ENCODE measurements at places on chromosomes 16 and 17.

GRCh38 chr17:7582396-7583252 lies 1.0 kb upstream of the MPDU1 start:
- DNase-seq = peak; percentile 11

DNA sequence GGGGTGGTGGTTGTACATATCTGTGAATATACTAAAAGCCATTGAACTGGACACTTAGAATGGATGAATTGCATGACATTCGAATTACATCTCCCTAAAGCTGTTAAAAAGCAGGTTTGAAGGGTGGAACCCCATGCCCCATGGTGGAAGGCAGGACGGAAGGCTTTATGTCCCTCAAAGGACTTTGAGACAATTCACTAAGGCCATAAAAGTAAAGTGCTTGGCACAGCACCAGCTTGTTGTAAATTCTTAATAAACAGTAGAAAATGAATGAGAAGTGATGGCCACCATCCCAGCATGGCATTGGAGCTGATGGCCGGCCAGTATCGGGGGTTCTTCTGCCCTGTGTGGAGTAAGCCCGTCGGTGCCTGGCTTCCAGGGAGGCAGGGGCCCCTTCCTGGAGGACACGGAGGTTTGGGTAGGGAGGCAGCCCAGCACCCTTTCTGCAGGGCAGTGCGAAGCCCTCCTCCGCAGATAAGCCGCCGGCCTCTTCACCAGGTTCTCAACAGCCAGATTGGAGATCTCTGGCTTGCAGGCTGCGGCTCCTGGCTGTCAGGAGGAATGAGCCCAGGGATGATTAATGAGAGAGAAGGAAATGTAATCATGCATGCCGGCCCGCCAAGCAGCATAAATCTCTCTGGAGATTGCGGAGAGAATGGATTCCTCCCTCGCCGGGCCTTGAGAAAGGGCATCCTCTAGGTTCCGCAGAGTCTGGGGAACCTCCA lies 346.9 kb downstream of the FOXL1 start:
- no peak for DNase-seq

GRCh38 chr17:9668517-9668916 lies 23.2 kb downstream of the USP43 start:
- no peak for DNase-seq

GRCh38 chr16:14028202-14028601 lies 42.9 kb upstream of the MRTFB start:
- DNase-seq = no peak

DNA sequence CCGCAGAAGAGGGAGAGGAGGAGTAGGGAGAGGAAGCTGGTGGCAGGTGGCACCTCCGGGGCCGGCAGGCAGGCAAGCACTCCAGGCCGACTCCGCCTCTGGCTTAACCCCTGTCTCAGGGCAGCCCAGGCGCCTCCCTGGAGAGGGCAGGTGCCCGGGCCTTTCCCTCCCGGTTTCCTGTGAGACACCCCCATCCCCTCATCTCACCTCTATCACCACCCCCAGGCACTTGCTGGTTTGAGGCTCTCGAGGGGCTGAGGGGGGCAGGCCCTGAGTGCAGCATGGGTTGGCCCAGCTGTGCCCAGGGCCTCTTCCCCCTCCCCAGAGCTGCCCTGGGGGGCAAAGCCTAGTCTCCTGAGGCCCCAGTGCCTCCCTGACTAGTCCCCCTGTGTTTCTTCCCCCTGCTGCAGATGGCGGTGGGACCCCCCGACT lies 6.0 kb downstream of the DOC2A start:
- peak; percentile 83 for DNase-seq

DNA sequence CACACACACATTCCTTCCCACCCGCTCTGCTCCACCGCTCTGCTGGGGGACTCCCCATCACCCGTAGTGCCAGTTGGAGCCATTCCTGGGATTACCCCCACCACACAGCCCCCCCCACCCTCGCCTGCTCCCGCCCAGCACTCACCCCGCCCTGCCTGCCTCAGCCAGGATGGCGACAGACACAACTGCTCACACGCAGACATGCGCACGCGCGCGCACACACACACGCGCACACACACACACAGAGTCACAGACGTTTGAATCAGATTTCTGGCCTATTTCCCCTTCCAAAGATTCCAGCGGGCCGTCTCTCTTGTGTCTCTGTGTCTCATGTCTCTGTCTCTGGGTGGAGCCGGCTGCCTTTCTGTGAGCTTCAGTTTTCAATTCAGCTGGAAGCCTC lies 4.4 kb downstream of the CACNA1G start:
- DNase-seq = no peak

GRCh38 chr16:9327253-9327652 lies 235.8 kb downstream of the HAPSTR1 start:
- no peak for DNase-seq

DNA sequence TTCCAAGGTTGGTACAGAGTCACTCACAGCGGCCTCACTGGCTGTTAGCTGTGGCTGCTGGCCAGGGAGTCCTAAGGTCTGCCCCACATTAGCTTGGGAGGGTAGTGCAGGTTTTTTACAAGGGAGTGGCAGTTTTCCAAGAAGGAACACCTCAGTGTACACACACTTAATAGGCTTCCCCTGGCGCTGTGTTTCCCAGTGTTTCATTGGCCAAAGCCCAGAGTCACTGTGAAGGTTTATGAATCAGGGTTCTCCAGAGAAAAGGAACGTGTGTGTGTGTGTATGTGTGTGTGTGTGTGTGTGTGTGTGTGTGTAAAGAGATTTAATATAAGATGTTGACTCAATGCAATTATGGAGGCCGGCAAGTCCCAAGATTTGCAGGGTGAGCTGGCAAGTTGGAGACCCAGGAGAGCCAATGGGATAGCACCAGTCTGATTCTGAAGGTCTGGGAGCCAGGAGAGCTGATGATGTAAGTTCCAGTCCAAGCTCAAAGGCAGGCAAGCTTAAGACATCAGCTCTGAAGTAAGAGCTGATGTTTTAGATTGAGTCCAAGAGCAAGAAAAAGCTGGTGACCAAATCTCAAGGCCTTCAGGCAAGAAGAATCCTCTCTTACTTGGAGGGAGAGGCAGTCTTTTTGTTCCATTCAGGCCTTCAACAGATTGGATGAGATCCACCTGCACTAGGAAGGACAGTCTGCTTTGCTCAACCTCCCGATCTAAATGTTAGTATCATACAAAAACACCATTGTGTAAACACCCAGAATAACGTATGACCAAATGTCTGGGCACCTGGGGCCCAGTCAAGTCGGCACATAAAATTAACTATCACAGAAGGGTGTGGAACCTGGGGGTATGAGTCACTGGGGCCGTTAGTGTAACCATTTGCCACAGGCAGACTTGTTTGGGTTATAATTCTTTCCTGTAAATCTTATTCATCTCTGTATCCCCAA lies 206.8 kb downstream of the PRKCA start:
- DNase-seq = peak; percentile 77

DNA sequence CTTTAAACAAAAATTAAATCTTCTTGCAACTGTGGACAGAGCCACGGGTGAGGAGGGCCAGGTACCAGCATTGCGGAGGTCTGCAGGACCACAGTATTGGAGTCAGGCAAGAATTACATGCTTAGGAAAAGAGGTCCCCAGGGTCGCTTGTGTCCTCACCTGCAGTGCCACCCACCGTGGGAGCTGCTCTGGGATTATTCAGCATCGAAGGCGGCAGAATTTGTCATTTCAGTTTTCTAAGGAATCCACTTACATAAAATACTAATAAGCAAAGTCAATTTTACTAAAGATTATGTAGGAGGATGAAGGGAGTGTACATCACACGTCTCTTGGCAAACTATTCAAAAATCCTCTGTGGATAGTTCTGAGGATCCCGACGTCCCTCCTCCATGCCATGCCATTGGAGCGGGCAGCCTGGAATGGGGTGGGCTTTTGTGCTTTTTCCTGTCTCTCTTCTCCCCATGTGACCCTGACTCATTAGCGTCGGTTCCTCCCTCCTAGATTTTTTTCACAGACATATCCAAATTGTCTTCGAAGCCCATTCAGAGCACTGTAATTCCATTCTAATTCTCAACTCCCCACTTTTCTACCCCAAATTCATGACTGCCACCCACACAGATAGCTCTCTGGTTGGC lies 3.0 kb upstream of the PIK3R6 start:
- no peak for DNase-seq

DNA sequence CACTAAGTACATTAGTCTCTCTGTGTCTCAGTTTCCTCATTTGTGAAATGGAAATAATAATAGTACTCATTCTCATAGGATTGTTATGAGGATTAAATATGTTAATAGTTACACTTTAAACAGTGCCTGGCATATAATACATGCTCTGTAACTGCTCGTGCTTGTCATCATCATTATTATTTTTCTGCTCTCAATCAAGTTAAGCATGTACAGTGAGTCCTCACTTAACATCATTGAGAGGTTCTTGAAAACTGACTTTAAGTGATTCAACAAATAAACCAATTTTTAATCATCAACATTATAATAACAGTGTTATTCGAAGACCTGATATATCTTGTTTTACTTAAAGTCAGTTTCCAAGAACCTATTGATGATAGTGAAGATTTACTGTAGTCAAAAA lies 322.3 kb downstream of the ZFHX3 start:
- no peak for DNase-seq

- DNase-seq = peak; percentile 44
These were observed 22.7 kb downstream of the CYTH1 start for GRCh38 chr17:78759203-78759968.

- no peak for DNase-seq
These were observed 14.8 kb downstream of the HDAC5 start for GRCh38 chr17:44108440-44109311.

DNA sequence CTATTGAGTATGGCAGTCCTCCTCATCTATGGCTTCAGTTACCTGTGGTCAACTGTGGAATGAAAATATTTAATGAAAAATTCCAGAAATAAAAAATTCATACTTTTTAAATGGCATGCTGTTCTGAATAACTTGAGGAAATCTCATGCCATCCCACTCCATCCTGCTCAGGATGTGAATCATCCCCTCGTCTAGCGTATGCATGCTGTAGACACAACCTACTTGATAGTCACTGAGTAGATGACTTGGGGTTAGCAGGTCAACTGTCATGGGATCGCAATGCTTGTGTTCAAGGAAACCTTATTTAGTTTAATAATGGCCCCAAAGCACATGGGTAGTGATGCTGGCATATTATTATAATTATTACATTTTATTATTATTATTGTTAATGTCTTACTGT lies 4.8 kb upstream of the VAC14 start:
- DNase-seq = no peak

GRCh38 chr17:15090533-15090932 lies 174.6 kb downstream of the PMP22 start:
- no peak for DNase-seq

DNA sequence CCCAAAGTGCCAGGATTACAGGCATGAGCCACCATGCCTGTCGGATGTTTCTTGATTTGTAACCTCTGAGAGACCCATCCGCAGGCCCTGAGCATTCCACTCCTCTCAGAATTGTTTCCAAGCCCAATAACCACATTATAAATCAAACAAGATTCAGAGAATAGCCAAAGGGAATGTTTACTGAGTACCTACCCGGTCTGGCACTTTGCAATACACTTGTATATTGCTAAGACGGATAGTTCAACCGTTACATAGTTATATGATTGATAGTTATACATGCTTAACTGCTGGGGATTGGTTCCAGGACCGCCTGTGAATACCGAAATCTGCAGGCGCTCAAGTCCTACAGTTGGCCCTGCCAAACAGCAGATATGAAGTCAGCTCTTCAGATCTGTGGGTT lies 3.0 kb upstream of the KAT8 start:
- DNase-seq = no peak

DNA sequence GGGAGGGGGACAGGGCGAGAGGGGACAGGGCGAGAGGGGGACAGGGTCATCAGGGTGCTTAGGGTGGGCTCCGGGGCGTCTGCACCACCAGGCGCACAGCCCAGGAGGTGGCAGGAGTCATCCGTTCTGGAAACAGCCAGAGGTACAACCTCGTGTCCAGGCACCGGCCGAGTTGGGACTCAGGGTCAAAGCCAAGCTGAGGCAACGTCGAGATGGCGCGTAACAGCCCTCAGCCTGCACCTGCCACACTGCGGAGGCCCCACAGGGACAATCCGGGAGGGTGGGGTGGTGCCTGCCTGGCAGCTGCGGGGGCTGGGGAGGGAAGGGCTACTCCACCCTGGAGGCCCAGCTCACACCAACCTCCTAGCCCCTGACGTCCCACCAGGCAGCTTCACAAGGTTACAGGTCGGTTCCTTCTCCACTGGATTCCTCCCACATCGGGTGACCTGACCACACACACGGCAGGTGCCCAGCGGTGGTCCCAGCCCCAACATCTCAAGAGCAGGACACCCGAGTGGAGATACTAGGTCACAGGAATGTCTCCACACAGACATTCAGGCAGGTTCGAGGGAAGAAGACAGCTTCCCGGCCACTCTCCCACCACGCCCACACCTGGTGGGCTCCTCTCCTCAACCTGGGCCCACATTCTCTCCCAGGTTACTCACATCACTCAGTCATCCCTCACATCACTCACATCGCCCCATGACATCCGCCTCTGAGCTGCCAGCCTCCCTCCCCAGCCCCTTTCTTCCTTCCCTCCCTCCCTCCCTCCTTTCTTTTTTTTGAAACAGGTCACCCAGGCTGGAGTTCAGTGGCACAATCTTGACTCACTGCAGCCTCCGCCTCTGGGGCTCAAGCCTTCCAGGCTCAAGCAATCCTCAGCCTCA lies 47.3 kb downstream of the RPH3AL start:
- no peak for DNase-seq

DNA sequence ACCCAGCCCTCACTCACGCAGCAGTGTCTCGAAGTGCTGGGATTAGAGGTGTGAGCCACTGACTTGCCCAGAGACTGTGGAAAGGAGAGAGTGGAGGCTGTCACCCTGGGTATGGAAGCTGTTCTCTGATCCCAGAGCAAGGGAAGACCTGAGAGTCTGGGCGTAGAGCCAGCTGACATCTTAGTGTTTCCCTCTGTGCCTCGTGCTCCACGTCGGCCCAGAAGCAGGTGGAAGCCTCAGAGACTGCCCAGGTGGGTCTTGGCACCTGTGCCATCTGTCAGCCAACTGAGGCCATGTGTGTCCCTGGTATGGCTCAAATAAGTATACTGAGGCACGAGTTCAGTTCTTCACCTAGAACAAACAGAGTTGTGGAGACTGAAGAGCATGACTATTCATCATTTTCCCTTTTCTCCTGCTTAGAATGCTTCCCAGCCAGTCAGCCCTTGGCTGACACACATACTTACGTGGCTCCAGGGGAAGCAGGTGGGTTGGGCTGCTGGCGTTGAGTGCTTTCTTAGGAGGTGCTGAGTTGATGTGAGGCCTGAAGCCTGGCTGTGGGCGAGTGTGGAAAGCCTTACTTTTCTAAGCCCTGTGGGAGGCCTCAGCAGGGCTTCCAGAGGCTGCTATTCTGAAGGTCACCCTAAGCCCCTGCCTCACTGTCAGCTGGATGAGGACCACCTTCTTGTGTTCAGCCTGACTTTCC lies 8.1 kb downstream of the CTRL start:
- peak; percentile 35 for DNase-seq

Data from NCI-H1105 (cell line).